ENCODE measurements at places on chromosomes 12 and 14. TPM values are rescaled to one million over a fixed set of nuclear protein-coding genes. Genes with fewer than 3 reads are reported as not detected.

DNA sequence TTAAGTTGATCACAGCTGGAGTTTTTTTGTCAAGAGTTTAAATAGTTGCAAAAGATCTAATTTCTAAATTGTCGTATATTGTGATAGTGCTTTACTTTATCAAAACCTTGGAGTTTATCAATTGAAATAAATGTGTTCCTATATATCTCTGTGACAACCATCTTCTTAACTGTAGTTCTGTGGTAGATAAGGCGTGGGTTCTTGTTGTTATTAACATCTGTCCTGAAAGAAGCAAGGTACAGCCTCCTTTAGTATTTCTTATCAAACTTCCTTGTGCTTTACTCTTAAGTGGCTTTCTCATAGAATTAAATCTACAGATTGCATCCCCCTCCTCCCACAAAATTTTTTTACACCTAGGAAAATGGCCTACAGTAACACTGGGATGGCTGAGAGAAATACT lies 7.3 kb downstream of the SCYL2 start:
- no peak for DNase-seq

DNA sequence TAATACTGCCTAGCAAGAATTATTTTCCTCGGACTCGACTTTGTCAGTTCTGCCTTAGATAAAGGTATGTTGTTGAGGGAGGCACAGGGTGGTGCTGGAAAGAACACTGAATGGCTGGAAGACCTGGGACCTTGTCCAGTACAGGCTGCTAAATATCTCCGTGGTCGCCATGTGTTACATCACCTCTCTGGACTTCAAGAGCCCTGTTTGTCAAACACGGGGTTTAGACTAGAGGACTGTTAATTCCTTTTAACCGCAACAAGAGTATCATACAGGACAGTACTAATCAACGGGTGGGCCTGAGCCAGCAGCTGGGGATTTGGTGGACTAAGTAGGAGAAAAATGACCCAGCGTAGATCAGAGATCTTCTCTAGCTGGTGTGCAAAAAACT lies 476.3 kb downstream of the LRIG3 start:
- DNase-seq: no peak

DNA sequence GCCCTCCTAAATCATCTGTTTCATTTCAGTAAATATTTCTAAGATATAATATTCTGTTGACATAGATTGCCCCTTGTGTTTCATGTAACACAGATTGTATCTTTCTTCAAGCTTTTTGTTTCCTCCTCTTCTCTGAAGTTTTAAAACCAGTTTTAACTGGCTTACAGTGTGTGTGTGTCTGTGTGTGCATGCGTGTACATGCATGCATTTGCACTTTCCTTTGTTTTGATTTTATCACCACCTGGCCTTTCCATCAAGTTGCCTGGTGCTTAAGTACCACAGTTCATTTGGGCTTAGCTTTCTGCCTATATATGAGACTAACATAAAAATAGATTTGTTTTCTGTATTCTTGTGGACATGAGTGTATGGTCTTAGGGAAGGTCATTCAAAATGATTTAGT lies 31.9 kb downstream of the ETNK1 start:
- no peak for DNase-seq

GRCh38 chr14:30610787-30611343 lies 11.3 kb upstream of the SCFD1 start:
- peak; percentile 85 for DNase-seq

GRCh38 chr14:95811813-95812212 lies 64.8 kb upstream of the TUNAR start:
- DNase-seq: no peak

GRCh38 chr12:57744194-57744776 lies 554 bp upstream of the TSPAN31 start:
- DNase-seq: peak; percentile 84

DNA sequence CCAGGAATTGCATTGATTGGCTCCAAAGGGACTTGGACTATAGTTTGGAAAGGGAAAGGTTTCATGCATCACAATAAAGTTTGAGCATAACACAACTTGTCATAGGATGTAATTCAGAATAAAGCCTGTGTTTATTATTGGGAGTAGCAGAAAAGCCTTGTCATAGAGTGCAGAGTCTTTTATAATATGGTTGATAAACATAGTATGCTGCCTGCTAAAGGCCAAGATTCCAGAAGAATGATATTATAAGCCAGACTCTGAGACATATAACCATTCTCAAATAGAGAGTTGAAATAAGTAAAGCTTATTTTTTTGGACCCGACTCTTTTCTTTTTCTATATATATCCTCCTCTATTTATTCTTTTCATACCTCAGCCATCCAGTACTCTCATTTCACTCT lies 207.3 kb downstream of the LRIG3 start:
- no peak for DNase-seq

DNA sequence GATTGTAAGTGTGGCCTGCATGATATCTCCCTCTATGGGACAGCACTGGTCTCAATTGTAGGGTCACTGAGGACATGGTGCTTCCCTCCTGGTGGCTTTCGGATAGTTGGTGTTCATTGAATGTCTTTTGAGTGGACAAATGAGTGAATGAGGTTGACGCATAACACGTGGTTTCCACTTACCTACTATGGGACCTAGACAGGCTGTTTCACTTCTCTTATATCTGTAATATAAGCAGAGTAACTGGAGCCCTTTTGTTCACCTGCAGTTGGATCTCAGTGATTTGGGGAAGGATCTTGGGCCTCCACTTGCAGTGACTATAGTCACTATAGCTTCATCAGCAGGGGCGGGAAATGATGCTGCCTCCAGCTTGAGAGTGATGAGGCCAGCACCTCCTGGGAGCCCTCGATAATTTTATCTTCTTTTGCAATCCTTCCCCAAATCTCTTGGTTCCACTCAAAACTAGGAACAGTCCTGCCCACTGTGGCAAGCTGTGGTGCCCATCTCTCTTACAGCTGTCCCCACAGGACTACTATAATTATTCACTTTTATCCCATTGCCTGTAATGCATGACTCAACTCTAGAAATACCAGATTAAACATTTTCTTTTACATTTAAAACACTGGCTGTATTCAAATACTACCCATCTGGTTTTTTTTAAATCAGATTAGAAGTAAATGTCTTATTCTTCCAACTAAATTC lies 242.9 kb downstream of the CHST11 start:
- DNase-seq: no peak

- DNase-seq: no peak
Observed at GRCh38 chr14:101925152-101925551, 39.2 kb upstream of the DYNC1H1 start.

DNA sequence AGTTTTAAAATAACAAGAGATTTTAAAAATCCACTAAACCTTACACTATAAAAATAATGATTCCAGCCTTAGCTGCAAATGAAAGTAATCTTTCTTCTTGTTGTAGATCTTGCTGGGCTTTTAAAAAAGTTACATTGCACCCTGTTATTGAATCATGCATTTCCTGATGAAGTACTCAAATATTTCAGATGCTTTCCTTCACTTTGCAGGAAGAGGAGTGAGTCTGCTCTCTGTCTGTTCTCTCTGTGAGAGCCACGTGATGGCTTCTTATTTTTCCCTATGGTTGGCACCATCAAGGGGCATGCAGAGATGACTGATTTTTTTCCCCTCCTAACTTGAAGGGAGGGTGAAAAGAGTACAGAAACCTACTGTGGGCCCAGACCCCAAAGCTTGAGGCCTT lies 262.7 kb downstream of the ATP23 start:
- DNase-seq: peak; percentile 79

GRCh38 chr14:53109105-53110041 lies 43.8 kb downstream of the DDHD1 start:
- DNase-seq: no peak

DNA sequence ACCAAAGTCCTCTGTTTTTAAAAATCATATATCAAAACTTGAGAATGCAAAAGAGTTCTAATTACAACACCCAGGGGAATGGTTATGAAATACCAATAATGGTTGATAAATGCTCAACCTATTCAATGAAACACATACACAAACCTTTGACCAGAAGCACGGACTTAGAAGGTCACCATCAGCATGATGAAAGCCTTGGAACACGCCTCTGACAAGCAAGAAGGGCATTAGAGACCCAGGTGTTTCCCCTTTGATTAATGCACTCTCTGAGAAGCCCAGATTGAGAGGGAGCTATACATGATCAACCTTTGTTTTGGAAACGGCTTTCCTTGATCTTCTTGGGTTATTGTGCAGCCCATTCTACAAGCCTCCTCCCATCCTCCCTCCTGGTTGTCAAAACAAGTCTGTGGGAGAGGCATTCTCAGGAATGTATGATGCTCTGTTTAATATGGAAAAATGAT lies 69.0 kb downstream of the ZFP36L1 start:
- no peak for DNase-seq

Gene IFNG-AS1
- not detected for total RNA-seq

Gene OTX2
- total RNA-seq: not detected

Gene BATF
- total RNA-seq: 3.6 TPM

Gene NOVA1
- not detected for total RNA-seq

Gene PLD4
- total RNA-seq: under 0.01 TPM

All from lung microvascular endothelial cell (primary cell).